ENCODE measurements at places on chromosomes 5 and 9.

DNA sequence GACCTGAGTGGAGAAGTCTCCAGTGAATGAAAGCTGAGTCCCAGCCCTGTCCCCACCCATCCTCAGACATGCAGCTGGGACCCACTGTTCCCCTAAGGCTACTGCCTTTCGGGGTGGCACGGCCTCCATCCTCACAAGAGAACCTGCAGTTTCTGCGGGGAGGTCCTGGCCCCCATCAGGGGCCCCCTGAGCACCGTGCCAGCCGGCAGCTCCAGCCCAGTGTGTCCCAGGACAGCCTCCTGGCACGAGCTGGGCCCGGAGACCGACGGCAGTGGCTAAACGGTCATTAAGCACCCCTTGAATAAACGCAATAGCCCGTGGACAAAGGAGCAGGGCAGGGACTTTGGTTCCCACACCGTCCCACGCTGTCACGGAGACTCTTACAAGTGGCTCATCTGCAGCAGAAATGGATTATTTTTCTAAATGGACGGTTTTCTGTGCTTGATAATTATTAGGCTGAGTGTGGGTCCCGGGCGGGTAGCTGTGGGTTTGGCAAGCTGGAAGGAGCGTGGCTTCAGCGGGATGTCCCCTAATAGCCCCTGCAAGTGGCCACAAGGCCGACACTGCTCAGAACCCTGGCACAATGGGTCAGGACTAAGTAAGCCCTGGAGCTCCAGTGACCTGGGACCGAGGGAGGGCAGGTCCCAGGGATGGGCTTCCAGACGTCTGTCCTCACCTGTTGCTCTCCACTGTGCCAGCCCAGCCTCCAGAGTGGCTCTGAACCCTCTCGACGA lies 17.4 kb downstream of the FAM78A start:
- peak; percentile 54 for DNase-seq

DNA sequence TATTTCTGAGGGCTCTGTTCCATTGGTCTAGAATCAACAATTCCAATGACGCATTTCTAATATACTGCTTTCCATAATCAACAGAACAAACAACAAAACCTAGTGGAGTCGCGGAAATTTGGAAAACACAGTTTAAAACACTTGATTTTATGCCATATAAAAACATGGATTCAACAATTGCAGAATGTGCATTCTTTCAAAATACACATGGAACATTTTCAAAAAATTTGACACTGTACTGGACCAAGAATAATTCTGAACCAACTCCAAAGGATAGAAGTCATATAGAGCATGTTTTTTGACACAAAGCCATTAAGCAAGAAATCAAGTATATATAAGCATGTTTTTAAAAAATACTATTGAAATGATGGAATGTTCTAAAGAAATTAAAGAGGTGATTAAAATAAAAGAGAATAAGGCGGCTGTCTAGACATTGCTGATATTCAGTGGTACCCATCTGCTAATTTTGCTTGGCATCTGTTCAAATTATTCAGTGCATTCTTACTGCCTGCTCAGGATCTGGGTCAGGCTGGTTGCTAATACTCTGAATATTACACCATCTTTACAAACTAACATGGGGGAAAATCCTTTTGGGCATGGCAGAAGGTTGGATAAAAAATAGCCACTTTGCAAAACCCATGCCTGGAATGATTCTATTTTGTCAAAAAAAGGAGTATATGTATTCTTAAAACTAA lies 221.3 kb downstream of the NPR3 start:
- DNase-seq = no peak

DNA sequence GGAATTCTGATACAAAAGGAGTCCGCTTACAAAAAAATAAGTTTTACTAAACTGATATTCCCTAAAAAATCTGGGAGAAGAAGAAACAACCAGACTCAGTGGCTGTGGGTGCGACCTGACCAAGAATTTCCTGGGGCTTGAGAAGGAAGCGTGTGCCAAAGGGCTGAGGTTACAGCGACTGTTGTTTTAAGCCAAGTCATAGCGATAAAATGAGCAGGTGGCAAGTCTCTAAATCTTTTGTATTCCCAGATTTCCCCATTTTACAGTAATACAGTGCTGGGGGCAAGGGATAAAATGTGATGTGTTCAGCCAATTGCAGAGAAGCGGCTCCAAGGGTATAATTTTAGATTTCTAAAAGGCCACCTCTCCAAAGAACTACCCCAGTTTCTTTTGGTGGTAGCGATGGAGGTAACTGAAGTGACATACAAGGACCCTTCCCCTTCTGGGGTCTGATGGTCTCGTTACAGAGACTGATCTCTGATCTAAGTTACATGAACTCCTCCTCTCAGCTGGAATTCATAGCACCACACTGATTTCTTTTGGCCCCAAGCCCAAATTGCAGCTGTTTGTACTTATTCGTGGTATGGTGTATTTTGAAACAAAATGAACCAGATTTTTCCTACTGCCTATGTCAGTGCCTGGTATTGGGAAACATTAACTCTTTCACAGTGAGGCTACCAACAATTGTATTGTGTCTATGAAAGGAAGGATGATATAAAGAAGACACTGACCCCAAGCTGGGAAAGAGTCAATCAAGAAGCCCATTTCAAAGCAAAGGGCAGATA lies 41.6 kb downstream of the LPAR1 start:
- DNase-seq = no peak

DNA sequence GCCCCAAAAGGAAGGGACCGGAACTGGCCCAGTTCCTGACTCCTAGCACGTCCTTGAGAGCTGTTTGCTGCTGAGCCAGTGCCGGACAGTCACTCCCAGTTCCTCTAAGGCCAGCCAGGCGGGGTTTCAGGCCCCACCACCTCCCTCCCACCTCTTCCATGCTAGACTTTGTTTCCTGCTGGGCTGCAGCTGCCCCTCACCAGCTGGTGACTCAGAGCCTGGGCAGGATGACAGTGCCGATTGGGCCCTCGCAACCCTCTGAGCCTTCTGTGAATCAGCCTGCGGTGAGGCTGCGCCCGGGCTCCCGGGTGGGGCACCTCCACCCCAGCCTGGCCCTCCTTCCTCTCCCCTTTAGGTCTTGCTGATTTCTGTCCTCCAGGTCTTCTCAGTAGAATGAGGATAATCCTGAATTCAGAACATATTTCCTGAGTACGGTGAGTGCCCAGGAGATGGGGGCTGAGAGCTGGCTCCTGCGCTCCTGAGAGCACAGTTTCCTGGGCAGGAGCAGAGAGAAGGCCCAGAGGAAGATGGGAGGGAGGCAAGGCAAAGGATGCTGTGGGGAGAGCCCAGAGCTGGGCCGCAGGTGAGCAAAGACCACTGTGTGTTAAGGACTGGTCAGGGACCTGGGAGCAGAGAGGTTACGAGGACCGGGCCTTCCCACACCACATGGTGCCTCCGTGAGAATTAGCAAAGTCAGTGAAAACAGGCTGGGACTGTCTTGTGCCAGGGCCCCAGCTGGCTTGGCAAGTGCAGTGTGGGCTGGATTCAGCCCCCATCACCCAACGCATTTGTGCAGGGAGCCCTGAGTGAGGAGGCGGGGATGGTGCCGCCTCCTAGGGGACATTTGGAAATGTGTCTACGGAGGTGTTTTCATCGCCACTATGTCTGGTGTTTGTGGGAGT lies 32.9 kb upstream of the STXBP1 start:
- DNase-seq = peak; percentile 85

- no peak for DNase-seq
Observed at GRCh38 chr5:172775326-172776234, 4.6 kb upstream of the DUSP1 start.

- no peak for DNase-seq
Observed at GRCh38 chr5:15009420-15009819, 137.8 kb upstream of the ANKH start.

DNA sequence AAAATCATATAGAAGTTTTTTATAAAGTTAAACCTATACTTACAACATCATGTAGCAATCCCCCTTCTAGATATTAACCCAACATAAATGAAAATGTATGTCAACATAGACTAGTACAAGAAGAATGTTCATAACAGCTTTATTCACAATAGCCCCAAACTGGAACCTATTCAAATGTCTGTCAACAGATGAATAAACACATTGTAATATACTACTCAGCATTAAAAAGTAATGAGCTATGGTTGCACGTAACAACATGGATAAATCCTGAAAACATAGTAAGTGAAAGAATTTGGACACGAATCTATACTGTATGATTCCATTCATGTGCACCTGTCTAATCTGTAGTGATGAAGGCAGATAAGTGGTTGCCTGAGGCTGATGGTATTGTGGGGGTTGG lies 73.9 kb downstream of the CSNK1G3 start:
- DNase-seq = no peak

GRCh38 chr9:115944166-115944948 lies 209.2 kb upstream of the PAPPA start:
- DNase-seq = no peak

- peak; percentile 72 for DNase-seq
Observed at GRCh38 chr9:89544279-89544661, 46.4 kb upstream of the SEMA4D start.

DNA sequence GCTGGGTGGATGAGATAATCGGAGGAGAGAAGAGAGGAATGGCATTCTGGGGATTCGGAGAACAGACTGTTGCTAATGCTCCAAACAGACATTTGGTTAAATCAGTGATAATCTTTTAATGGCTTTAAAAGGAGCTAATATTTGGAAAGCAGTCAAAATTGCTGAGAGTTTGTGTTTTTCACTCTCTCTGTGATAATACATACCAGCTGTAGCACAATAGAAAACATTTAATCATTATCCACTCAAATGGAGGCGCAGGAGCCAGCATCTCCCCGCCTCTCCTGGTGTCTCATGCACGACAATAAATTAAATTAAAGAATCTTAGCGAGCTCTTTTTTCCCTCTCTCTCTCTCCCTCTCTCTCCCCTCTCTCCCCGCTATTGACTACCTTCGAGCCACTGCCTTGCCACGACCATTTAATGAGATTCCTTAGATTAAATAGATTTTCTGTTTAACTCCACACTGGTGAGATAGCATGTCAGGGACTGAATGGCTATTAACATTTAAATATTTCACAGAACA lies 268.6 kb upstream of the MVB12B start:
- DNase-seq = no peak

- DNase-seq = no peak
Observed at GRCh38 chr9:116238776-116239340, 85.3 kb downstream of the PAPPA start.

- no peak for DNase-seq
Observed at GRCh38 chr5:5793242-5794117, 371.0 kb downstream of the ICE1 start.

GRCh38 chr5:15807248-15807647 lies 307.3 kb downstream of the FBXL7 start:
- DNase-seq = no peak

DNA sequence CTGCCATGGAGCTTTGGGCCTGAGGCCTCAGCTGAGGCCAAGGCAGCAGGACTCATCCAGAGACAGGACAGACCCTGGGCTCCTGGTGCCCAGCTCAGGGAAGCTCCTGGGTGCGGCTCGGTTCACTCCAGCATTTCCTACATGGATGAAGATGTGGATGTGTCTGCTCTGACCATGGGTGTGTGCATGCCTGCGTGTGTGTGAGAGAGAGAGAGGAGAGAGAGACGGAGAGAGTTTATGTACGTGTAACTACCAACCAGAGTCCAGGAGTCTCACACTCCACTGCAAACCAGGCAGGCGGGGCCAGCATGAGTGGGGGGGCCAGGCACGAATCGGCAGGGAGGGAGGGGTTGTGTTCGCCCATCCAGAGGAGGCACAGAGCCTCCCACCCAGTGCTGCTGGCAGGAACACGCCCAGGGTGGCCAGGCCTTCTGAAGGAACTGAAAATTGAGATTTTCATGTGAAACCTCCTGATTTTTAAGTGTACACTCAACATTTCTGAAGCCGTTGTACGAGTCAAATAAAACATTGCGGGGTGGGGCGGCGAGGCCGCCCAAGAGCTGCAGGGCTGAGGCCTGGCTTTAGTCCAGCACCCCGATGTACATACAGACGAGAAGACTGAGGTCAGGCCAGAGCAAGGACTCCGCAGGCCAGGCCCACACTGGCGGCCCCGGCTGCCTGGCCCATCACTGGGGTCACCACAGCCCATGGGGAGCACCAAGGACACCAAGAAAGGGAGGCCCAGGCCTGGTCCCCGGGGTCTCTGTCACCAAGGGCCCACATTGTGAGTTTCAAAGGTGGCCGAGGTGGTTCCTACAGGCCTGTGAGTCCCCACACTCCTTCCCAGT lies 88.7 kb downstream of the ADAMTS2 start:
- DNase-seq = peak; percentile 48

All from H7 (cell line).